ENCODE measurements at places on chromosomes 7 and 10. TPM values are rescaled to one million over a fixed set of nuclear protein-coding genes. Genes with fewer than 3 reads are reported as not detected.

ICA1 gene
- total RNA-seq, result 33.4 TPM

ACTL6B gene
- total RNA-seq, result 0.99 TPM

VAX1 gene
- total RNA-seq, result not detected

MMD2 gene
- total RNA-seq, result not detected

DNAH11 gene
- total RNA-seq, result 4.2 TPM

NRCAM gene
- total RNA-seq, result 2.9 TPM

TMEM196 gene
- 0.42 TPM for total RNA-seq

DNA sequence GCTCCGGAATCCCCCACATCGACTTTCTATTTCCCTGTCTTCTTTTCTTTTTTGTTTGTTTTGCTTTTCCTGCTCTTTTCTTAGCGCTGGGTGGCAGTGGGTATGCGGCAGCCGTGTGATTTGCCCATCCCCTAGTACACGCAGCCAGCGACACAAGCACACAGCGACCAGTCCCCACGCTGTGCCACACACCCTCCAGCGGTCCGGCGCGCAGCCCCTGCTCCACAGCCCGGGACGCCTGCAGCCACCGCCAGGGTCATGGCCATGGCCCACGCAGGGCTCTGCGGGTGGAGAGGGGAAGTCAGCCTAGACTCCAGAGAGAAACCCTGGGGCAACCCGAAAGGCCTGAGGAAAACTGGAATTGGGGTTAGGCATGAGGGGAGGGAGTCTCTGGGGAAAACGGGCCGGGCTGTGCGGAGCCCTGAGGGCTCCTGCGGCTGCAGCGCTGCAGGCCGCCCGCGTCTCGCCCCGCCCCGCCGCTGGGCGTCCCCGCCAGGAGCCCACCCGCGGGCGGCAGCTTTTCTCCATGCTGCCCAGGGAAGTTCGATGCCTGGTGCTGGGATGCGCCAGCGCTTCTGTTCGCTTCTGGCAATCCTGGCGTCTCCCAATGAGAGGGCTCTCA, 2.5 kb downstream of the CHRM2 start:
- peak overlapping the region; percentile 81 for H3K4me3 ChIP-seq
- H3K27me3 ChIP-seq, result peaks cover 72% of the 10 kb centered on the region
- peaks cover 35% of the 10 kb centered on the region for H3K4me1 ChIP-seq
- no peak overlapping the region for H3K27ac ChIP-seq

GRCh38 chr7:110947408-110947807, 143.5 kb upstream of the LRRN3 start:
- no peak overlapping the region for H3K4me3 ChIP-seq
- peaks cover 31% of the 10 kb centered on the region for H3K4me1 ChIP-seq
- no peak overlapping the region for H3K27ac ChIP-seq
- no peaks in the 10 kb centered on the region for H3K27me3 ChIP-seq

GRCh38 chr10:77564731-77565589, 72.6 kb downstream of the KCNMA1 start:
- H3K27ac ChIP-seq, result peak overlapping the region; percentile 94
- peaks cover 40% of the 10 kb centered on the region for H3K4me1 ChIP-seq
- peak overlapping the region; percentile 41 for H3K4me3 ChIP-seq
- no peaks in the 10 kb centered on the region for H3K36me3 ChIP-seq

DNA sequence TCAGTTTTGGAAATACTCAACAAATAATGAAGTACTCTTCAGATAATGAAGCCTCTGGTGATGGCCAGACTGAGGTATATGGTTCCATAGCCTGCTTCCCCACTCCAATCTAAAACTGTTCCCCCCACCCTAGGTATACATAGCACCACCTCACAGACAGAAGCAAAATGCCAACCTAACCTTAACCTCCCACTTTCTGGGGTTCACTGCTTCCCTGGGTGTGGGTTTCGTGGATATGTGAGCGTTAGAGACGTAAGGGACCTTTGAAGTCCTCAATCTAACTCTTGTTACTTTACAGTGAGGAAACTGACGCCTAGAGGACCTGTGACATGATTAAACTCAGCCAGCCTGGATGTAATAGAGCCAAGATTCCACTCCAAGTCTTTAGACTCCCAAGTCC, 1.4 kb downstream of the RHBDD2 start:
- DNase-seq, result no peak
- H3K36me3 ChIP-seq, result peaks cover 43% of the 10 kb centered on the region
- no peaks in the 10 kb centered on the region for H3K27me3 ChIP-seq
- H3K27ac ChIP-seq, result no peak overlapping the region
- peaks cover 34% of the 10 kb centered on the region for H3K4me1 ChIP-seq

DNA sequence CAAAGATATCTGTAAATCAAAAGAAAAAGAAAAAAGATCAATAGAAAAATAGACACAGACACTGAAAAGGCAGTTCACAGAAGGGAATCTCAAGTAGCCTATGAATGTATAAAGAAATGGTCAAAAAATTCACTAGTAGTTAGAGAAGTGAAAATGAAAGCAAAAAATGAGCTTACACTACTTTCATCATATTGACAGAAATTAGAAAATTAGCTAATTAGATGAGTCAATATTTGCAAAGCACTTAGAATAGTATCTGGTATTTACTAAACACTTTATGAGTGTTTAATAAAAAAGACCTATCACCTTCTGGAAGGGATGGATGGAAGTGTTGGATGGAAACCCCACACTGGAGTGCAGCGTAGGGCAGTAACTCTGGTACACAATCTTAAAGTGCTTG, 1.7 kb upstream of the CFAP58 start:
- H3K27me3 ChIP-seq, result peaks cover 10% of the 10 kb centered on the region
- H3K4me1 ChIP-seq, result peaks cover 9% of the 10 kb centered on the region
- H3K27ac ChIP-seq, result no peak overlapping the region
- DNase-seq, result no peak
- H3K4me3 ChIP-seq, result no peak overlapping the region

DNA sequence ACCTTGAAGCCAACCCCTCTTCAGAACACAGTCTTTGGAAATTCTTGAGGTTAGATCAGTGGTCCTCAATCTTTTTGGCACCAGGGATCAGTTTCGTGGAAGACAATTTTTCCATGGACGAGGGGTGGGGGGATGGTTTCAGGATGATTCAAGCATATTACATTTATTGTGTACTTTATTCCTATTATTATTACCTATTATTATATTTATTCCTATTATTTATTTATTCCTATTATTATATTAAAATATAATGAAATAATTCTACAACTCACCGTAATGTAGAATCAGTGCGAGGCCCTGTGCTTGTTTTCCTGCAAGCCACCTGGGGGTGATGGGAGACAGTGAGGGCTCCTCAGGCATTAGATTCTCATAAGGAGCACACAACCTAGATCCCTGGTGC, 17.9 kb downstream of the CAMK1D start:
- DNase-seq, result no peak
- no peaks in the 10 kb centered on the region for H3K4me1 ChIP-seq
- H3K27me3 ChIP-seq, result no peaks in the 10 kb centered on the region
- H3K36me3 ChIP-seq, result no peaks in the 10 kb centered on the region

DNA sequence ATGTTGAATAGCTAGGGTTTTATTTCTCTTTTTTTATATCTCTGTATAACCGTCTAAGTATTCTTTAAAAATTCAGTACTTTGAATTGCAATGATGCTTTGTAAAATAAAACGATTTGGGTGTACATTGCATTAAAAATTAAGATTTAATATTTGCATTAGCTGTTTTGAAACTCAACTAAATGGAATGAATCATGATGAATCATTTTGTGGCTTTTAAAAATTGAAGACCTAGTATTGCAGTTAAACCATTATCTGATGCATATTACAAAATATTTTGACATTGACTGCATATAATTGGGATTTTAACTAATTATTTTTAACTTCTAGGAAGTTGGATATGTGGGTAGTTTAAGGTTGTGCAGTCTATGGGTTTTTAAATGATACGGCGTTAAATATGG, 314.0 kb downstream of the CDK14 start:
- H3K4me3 ChIP-seq, result no peak overlapping the region
- no peak overlapping the region for H3K27ac ChIP-seq
- no peaks in the 10 kb centered on the region for H3K36me3 ChIP-seq
- DNase-seq, result no peak
- no peaks in the 10 kb centered on the region for H3K27me3 ChIP-seq

DNA sequence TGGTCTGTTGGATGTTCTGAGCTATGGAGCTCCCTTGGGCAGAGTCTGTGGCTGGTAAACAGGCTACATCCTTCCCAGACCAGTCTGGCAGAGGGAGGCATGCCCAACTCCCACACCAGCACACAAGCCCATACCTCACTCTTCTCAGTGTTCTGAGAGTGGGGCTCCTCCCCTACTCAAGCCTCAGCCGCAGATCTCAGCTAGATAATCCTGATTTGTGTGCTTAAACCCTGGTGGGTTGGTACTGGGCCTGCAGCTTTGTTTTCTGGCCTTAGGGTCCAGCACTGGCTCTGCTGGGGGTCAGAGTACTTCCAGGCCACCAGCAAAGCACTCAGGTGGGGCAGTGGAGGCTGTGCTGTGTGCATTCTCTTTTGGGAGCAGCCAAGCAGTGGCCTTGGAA, 70.4 kb downstream of the MGAM2 start:
- H3K4me3 ChIP-seq, result no peak overlapping the region
- H3K27ac ChIP-seq, result no peak overlapping the region
- no peaks in the 10 kb centered on the region for H3K27me3 ChIP-seq
- no peak for DNase-seq

DNA sequence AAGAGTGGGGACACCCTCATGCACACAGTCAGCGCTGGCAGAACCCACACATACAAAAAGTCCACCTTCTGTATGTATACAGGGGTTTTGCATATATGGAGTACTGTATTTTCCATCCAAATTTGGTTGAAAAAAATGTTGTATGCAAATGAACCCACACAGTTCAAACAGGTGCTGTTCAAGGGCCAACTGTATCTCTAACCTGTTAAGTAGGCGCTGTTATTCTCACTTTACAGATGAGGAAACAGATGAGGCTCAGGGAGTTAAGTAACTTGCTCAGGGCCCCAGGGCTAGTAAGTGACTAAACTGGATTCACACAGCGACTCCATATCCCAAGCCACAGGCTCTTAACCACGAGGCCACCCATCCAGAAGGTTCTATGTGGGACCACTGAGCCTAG, 69.9 kb downstream of the C10orf105 start:
- no peak overlapping the region for H3K4me3 ChIP-seq
- no peak for DNase-seq
- peaks cover 36% of the 10 kb centered on the region for H3K4me1 ChIP-seq
- H3K36me3 ChIP-seq, result no peaks in the 10 kb centered on the region

GRCh38 chr7:133040674-133041073, 41.2 kb downstream of the CHCHD3 start:
- no peak for DNase-seq
- H3K27ac ChIP-seq, result peak overlapping the region; percentile 18
- no peaks in the 10 kb centered on the region for H3K27me3 ChIP-seq
- H3K4me1 ChIP-seq, result peaks cover 46% of the 10 kb centered on the region
- no peaks in the 10 kb centered on the region for H3K36me3 ChIP-seq
- H3K4me3 ChIP-seq, result no peak overlapping the region

DNA sequence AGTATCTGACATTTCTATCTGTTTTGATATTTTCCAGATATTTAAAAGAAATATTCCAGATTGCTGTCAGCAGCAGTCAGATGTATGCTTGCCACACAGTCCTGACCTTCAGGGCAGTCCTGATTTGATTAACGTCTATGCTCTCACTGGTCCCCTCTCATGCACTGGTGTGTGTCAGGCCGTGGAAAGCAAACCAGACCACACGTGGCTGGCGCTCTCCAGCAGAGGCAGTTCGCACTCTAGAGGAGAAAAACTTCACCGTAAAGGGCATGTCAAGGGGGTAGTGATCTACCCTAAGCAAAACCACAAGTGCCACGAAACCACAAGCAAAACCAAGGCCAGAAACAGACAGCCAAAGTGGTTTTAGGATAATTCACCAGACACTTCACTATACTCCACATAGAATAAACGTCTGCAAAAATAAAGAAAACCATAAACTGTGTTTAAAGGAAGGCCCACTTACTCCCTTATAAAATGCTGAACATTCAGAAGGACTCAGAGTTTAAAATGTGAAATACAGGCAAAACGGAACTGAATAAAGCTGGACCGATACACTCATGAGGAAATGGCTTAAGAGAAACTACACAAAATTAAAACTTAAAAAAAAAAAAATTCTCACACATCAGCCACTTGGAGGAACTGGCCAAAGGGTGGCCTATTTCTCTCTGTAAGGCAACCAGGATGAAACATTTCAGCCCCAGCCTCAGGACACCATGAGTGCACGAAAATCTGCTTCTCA, 26.4 kb downstream of the PARP12 start:
- peaks cover 13% of the 10 kb centered on the region for H3K36me3 ChIP-seq
- no peaks in the 10 kb centered on the region for H3K4me1 ChIP-seq
- H3K4me3 ChIP-seq, result no peak overlapping the region
- no peaks in the 10 kb centered on the region for H3K27me3 ChIP-seq
- no peak overlapping the region for H3K27ac ChIP-seq

Measured in WTC11 (cell line).